ENCODE measurements at places on chromosomes 3 and 15.
A peak's percentile ranks its signal among the peaks of the same experiment; 100 is the strongest.

GRCh38 chr15:65998486-65998885 lies 129.2 kb downstream of the RAB11A start:
- no peak for DNase-seq

- DNase-seq: no peak
Measured at GRCh38 chr15:74983725-74984231, 11.6 kb upstream of the SCAMP5 start.

DNA sequence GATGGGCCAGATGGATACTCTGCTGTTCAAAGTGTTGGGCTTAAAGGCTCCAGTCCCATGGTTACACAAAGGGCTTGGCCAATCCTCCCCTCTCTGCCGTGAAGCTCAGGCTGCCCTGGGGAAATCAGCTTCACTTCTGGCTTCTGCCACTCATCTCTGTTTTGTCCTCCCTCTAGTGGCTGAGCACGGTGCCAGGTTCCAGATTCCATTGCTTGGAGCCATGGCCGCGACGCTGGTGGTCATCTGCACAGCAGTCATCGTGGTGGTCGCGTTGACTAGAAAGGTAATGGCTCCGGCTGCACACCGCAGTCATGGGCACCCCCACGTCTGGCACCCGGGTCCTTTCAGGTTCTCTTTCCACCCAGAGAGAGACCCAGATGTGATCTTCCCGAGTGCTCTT lies 5.6 kb downstream of the TIGIT start:
- peak; percentile 25 for DNase-seq

GRCh38 chr3:15520185-15520584 lies 1.3 kb downstream of the COLQ start:
- no peak for DNase-seq

GRCh38 chr3:189841473-189842205 lies 210.4 kb downstream of the TP63 start:
- peak; percentile 47 for DNase-seq

- peak; percentile 58 for DNase-seq
Measured at GRCh38 chr15:73906346-73907034, 19.8 kb upstream of the LOXL1 start.

Data from iris pigment epithelial cell (primary cell).